ENCODE measurements at places on chromosomes 11 and 22.
A peak's percentile ranks its signal among the peaks of the same experiment; 100 is the strongest.

DNA sequence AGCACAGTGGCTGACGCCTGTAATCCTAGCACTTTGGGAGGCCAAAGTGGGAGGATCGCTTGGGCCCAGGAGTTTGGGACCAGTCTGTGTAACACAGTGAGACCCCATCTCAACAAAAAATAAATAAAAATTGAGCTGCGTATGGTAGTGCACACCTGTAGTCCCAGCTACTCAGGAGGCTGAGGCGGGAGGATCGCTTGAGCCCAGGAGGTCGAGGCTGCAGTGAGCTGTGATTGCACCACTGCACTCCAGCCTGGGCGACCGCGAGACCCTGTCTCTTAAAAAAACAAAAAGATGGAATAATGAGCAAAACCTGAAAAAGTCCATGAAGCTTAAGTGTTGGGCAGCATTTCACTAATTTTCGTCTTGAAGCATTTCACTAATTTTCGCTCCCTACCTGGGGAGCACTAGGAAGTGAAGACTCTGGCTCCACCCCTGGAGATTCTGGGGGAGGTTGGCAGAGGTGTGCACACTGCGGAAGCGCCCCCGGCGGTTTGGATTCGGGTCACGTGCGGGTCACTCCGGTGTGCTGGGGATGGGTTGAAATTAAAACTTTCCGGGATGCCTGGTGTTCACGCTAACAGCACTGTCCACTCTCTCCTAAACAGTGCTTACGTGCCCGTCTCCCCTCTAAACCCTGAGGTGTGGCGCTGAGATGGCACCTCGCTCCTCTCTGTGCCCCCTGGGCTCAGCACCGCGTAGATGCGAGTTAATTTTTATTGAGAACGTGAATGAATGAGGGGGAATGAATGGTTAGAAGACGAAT, 906 bp upstream of the NAA40 start:
- no peak for DNase-seq

GRCh38 chr22:17117890-17118289, 3.3 kb downstream of the TMEM121B start:
- no peak for DNase-seq

GRCh38 chr11:86775361-86775760, 25.0 kb upstream of the PRSS23 start:
- no peak for DNase-seq

- DNase-seq = peak; percentile 68
Observed at GRCh38 chr22:37228106-37229011, 15.7 kb downstream of the RAC2 start.

GRCh38 chr22:49026494-49027367, 800.9 kb downstream of the BRD1 start:
- no peak for DNase-seq

DNA sequence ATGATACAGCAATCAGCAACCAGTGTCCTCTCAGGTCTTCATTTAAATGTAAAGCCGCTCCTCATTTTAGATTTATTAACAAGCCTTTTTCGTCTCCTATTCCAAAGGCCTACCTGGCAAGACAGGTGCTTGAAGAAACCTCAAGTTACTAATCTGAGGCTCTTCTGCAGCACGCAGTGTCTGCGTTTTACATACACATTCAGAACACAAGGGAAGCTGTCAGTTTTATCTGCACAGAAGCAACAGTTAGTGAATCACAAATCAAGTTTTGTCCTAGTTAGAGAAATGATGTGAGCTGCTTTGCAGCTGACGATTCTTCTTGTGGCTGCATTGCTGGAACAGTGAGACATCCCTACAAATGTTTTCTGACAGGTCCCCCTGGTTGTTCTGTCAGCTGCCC, 308.8 kb upstream of the NARS2 start:
- no peak for DNase-seq

DNA sequence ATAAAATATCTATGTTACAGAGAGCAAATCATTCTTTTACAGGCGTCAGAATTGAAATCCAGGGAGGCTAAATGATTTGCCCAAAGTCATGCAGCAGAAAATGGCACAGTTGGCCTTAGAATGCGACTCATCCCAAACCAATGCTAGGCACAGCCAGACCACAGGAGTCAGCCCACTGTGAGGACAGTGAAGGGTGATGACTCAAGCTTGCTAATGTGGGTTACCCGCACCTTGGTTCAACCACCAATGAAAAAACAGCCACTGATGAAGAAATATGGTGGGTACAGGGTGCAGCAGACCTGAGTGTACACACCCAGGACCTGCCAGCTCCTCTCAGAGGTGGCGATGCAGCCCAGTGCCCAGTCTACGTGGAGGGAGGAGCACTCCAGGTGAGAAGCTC, 89.7 kb downstream of the ZC3H12C start:
- DNase-seq = peak; percentile 73

- DNase-seq = no peak
Observed at GRCh38 chr22:44277386-44278135, 35.2 kb downstream of the SHISAL1 start.

- DNase-seq = peak; percentile 29
Observed at GRCh38 chr11:111347723-111348115, 31.4 kb downstream of the POU2AF1 start.

- DNase-seq = no peak
Observed at GRCh38 chr11:46983598-46983997, 47.0 kb downstream of the CSTPP1 start.

DNA sequence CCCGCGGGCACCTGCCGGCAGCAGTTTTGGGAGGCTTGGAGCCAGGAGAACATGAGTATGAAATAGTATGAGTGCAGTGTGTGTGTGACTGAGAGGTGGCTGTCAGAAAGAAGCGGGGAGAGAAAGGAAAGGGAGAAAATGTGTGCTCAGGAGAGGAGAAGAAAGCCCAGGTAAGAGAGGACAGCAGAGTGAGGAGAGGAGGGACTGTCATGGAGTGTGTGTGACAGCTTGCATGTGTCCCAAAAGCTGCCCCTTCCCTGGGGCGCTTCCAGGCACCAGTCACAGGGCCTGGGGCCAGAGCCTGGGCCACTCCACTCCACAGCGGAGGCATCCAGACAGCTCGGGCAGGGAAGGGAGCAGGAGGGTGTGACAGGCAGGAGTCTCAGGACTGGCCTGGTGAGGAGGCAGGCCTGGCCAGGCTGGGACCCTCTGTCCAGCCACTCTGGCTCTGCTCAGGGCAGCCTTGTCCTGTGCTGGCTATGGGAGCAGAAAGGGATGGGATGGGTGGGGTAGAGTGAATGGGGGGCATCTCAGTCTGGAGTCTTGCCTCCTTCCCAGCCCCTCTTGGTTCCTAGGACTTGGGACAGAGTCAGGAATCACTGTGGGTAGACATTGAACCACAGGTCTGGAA, 949 bp downstream of the MMP11 start:
- DNase-seq = no peak

DNA sequence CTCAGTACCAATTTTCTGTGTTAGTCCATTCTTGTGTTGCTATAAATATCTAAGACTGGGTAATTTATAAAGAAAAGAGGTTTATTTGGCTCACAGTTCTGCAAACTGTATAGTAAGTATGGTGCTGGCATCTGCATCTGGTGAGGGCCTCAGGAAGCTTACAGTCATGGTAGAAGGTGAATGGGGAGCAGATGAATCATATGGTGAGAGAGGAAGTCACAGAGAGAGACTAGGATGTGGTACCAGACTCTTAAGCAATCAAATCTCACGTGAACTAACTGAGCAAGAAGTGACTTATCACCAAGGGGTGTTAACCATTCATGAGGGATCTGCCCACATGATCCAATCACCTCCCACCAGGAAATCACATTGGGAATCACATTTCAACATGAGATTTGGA, 60.8 kb upstream of the ZBED5 start:
- DNase-seq = no peak

- DNase-seq = no peak
Observed at GRCh38 chr11:130159139-130159538, 443 bp upstream of the ST14 start.

DNA sequence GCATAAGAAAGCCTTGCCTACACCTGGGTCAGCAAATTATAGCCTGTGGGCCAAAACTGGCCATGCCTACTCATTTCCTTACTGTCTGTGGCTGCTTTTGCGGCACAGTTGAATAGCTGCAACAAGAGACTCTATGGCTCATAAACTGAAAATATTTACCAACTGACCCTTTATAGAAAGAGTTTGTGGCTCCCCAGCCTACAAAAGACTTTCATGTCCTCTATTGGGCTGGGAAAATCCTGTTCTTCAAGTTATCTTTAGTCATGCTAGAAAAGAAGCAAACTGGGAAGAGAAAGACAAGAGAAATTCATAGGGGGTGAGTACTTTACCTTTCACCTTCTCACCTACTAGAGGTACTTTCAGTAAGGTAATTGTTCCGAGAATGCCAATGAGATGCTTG, 175.1 kb downstream of the SWAP70 start:
- DNase-seq = no peak

- no peak for DNase-seq
Observed at GRCh38 chr22:44020981-44021380, 3.1 kb upstream of the PARVB start.

- no peak for DNase-seq
Observed at GRCh38 chr11:69443968-69444364, 37.5 kb upstream of the LINC01488 start.

DNA sequence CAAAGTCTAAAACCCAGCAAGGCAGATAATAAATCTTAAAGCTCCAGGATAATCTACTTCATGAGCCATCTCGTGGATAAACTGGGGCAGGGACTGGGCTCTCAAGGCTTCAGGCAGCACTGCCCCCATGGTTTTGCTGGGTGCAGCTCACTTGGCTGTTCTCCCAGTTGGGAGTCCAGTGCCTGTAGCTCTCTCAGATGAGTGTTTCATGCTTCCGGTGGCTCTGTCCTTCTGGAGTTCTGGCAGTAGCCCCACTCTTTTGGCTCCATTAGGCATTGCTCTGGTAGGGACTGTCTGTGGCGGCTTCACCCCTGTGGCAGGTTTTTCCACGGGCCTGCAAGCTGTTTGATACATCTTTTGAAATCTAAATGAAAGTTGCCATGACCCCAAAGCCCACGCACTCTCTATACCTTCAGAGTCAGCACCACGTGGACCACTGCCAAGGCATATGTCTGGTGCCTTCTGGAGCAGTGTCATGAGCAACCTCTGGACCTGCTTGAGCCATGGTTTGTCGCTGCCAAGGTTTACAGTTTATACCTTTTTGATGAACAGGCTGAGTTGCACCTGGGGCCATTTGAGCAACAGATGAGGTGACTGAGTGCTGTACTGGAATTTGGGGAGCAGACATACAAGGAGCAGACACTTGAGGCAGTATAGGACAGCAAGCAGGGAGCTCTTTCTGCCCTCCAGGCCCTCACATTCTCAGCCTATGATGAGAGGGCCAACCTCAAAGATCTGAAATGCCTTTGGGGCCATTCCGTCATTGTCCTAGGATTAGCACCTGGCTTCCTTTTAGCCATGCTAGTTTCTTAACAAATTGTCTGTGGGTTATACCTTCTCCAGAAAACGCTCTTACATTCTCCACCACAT, 48.6 kb downstream of the MTNR1B start:
- no peak for DNase-seq

DNA sequence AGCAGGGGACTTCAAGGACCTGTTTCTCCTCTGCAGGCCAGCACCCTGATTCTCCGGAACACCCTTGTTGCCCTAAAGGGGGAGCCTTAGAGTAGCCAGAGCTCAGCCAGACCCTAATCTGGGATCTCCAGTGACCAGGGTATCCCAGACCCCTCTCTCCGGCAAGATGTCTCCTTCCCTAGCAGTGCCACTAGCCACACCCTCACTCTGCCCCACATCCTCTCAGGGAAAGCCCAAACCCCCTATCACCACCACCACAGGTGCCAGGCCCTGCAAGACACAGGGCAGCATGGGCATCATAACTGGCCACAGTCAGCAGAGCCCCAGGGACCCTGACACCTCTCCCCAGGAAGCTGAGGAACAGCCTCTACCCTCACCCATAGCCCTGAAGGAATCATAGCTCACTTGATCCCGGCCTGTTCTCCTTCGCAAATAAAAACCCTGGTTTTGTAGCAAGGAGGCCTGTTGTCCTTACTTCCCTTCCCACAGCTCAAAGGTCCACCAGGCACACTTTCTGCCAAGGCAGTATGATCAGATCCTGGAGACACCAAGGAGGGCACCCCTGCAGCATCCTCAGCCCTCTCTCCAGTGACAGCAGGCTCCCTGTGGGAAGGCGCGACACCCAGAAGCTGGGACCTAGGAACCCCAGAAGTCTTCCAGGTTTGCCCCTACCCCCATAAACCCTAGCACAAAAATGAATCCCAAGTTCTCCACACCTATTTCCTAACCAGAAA, 4.6 kb downstream of the CFL1 start:
- no peak for DNase-seq

GRCh38 chr11:20004866-20005265, 155.4 kb downstream of the DBX1 start:
- DNase-seq = no peak

DNA sequence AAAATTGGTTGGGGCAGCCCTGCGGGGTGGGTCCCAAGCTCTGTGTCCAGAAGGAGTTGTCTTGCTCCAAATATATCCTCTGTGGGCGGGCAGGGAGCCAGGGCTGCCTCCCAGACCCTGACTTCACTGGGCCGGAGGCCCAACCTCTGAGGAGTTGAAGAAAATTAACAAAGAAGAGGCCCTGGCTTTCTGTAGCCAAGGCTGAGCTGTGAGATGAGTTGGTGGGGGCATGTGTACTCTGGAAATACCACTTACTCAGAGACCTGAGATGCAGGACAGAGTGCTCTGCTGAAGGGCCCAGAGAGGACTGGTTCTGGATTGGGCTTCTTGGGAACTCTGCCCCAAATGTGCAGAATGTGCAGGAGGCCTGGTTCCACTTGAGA, 96.3 kb downstream of the SWAP70 start:
- peak; percentile 51 for DNase-seq

DNA sequence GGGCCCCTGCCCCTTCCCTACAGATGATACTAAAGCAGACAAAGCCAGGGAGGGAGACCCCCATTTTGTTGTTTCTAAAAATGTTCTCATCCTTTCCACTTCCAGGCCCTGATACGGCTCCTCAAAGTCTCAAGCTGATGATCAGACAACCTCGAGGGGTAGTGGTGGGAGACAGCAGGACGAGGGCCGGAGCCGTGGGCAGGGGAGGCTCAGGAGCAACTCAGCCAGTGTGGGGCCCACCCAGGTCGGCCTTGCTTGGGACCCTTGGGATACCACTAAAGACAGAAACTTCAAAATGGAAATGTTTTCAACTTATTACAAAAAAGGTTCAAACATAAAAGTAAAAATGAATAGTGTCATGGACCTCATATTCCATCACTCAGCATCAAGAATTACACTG, 15.2 kb upstream of the VPS37C start:
- DNase-seq = no peak

- peak; percentile 24 for DNase-seq
Observed at GRCh38 chr11:86978756-86979608, 23.8 kb upstream of the FZD4 start.

DNA sequence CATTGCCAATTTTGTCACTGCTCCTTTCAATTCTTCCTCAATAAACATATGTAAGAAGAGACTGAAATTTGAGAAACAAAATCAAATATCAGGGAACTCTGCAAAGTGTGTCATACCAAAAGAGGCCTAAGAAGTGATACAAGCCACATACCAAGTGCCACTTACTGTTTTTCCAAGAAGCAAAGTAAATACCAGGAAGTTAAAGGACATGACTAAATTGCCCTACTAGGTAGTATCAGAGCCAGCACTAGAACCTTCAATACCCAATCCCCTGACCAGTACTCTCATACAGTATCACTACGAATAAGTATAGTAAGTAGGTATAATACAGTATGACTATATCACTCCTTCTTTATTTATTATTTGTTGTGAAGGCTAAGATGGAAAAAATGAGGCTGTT, 13.6 kb downstream of the MAML2 start:
- DNase-seq = peak; percentile 22

GRCh38 chr11:115743719-115744118, 239.5 kb upstream of the CADM1 start:
- DNase-seq = no peak

GRCh38 chr22:45550891-45551290, 48.2 kb downstream of the FBLN1 start:
- no peak for DNase-seq

Data from RCC 7860 (cell line).